Activated CD8-positive, alpha-beta T cell treated with anti-CD3 and anti-CD28 coated beads for 36 hours (primary cell): ENCODE measurements at places on chromosomes 13 and 19. TPM values are rescaled to one million over a fixed set of nuclear protein-coding genes. Genes with fewer than 3 reads are reported as not detected.
A peak's percentile ranks its signal among the peaks of the same experiment; 100 is the strongest.

GRCh38 chr19:56273563-56274117 lies 1.1 kb downstream of the EDDM13 start:
- DNase-seq: no peak

DNA sequence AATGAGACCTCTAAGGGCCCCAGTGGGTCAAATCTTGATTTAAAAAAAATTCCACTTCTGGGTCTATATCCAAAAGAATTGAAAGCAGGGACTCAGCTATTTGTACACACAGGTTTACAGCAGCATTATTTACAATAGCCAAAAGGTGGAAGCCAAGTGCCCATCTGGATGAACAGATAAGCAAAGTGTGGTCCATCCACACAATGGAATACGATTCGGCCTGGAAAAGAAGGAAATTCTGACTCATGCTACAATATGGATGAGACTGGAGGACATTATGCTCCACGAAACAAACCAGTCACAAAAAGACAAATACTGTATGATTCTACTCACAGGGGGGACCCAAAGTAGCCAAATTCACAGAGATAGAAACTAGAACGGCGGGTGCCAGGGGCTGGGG lies 76.7 kb downstream of the CACNA1A start:
- DNase-seq: no peak

DNA sequence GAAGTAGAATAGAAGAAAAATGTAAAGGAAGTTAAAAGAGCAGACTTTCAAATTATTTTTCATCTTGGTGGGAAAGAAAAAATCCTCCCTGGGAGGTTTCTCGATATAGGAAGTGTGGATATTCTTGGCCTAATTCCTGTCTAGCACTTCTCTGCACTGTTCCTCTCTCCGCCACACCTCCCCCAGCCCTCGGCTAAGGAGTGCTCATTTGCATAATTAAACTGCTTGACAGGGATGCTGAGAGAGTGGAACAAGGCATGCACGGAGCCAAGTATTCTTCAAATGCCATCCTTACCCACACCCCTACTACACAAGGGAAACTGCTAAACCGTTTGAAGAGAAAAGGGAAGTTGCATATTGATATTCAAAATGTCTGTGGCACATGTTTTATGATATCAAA lies 511.0 kb upstream of the HTR2A start:
- DNase-seq: no peak

- DNase-seq: no peak
These were observed 20.7 kb downstream of the GPR180 start for GRCh38 chr13:94622344-94622743.

- DNase-seq: no peak
These were observed 17.5 kb downstream of the DYRK1B start for GRCh38 chr19:39816287-39817048.

GRCh38 chr19:13089139-13089856 lies 13.4 kb downstream of the LYL1 start:
- peak; percentile 51 for DNase-seq

The CGB5 gene
- total RNA-seq: not detected

The IER2 gene
- 120 TPM for total RNA-seq

The BBC3 gene
- 23.2 TPM for total RNA-seq

The OR7D2 gene
- not detected for total RNA-seq

The DIAPH3 gene
- total RNA-seq: 25.4 TPM

The MAST1 gene
- total RNA-seq: 3.0 TPM
